Mucosa of gallbladder (tissue), 1 donor: ENCODE measurements at places on chromosomes 12 and 14.

DNA sequence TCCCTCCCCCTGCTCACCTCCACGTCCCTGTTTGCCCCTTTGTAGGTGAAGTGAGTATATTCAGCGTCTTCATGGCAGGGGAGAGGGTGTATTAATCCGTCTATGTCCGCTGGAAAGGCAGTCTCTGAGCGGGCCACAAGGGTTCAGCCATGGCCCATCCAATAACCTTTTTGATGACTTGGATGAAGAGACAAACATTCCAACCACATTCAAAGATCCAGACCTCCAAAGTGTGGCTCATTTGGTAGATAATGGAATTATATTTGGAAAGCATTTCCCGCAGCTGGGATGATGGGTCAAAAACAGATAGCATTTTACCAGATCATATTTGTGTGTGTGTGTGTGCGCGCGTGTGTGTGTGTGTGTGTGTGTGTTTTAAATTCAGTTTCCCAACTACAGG is 345.9 kb downstream of the DPF3 start:
- DNase-seq = no peak

- no peak for DNase-seq
Measured at GRCh38 chr14:105733081-105734065, 207.0 kb downstream of the TMEM121 start.

- DNase-seq = no peak
Measured at GRCh38 chr14:45169906-45170305, 34.2 kb downstream of the FANCM start.

DNA sequence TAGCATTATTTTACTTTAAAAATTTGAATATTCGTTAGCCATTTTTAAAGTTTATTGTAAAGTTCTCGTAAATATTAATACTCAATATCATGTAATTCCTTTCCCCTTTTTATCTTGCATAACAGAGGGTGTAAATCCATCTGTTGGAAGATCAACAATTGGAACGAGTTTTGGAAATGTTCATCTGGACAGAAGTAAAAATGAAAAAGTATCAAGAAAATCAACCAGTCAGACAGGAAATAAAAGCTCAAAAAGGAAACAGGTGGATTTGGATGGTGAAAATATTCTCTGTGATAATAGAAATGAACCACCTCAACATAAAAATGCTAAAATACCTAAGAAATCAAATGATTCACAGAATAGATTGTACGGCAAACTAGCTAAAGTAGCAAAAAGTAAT is 1.8 kb downstream of the PMCH start:
- no peak for DNase-seq

DNA sequence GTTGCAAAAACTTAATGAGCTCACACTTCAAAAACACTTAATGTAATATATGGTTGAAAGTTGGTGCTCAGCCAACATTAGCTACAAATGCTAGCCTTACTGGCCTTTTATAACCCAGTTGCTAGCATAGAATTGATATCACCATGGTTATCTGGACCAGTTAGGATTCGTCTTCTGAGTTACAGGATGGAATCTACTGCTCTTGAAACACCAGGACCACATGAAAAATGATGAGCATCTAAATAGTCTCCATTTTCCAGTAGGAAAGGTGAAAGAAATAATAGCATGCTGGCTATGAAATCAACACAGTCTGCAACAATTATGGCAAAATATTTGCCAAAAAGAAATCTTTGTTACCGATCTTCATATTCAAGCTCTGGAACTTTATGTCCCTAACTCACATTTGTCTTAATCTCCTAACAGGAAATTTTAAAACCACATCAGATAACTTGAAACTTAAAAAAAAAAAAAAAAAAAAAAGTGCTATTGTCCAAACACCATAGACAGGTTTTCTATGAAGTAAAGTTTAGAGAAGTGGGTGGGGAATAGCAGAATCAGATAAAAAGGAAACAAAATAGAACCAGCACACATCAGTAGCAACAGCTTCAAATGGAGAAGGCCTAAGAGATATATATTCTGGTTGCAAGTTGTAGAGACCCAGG is 12.6 kb upstream of the CD69 start:
- DNase-seq = no peak
